ENCODE measurements at places on chromosomes 7 and 10.

- ATAC-seq: no peak
Observed at GRCh38 chr7:142720986-142721385, 28.3 kb upstream of the PRSS1 start.

- no peak for ATAC-seq
Observed at GRCh38 chr7:148584154-148584827, 6.3 kb upstream of the C7orf33 start.

- no peak for ATAC-seq
Observed at GRCh38 chr7:12314199-12314598, 89.5 kb downstream of the VWDE start.

GRCh38 chr7:112157072-112157471 is 49.1 kb downstream of the DOCK4 start:
- ATAC-seq: no peak

GRCh38 chr10:34116681-34117271 is 698.3 kb downstream of the PARD3 start:
- ATAC-seq: no peak

DNA sequence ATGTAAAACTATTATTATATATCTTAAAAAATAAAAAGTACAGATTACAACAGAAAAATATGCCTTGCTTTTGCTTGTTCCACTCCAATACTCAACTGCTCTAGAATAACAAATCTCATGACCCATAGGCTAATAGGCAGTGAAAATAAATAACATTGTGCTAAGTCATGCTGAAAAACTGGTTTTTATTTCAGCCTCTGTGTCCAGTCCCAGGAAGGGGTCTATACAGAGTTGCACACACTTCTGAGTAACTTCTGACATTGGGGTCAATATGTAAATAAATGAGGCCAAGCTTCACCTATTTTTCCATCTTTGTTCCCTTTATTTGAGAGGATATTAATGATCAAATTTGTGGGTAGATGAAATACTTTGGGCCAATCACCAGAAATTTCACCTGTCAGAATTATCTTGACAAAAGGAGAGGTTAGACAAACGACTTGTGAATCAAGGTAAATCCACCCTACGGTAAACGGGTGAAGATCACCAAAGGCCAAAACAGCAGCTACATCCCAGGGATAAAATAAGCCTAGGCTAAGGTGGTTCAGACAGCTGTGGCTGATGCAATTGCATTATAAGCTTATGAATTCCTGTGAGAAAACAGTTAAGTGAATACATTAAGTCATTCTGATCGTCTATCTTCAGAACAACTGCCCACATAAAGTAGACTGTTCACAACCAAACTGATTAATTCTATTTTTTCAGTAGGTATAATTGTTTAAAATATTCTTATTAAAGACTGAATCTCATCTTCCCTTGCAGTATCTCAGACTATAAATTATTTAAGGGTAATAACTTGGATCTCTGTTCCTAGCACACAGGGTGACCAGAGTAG is 87.5 kb downstream of the UBE2H start:
- ATAC-seq: peak; percentile 38

GRCh38 chr10:49281461-49281860 is 17.5 kb upstream of the C10orf71 start:
- no peak for ATAC-seq

- no peak for ATAC-seq
Observed at GRCh38 chr7:13802651-13803050, 186.8 kb downstream of the ETV1 start.

GRCh38 chr10:49628599-49628998 is 14.8 kb downstream of the CHAT start:
- ATAC-seq: no peak

- no peak for ATAC-seq
Observed at GRCh38 chr10:35015843-35016408, 74.2 kb downstream of the CUL2 start.

GRCh38 chr7:148912758-148913541 is 28.9 kb upstream of the EZH2 start:
- ATAC-seq: no peak

GRCh38 chr7:7972922-7973594 is 4.5 kb downstream of the GLCCI1 start:
- no peak for ATAC-seq

- peak; percentile 44 for ATAC-seq
Observed at GRCh38 chr10:121974019-121974534, 940 bp downstream of the NSMCE4A start.

DNA sequence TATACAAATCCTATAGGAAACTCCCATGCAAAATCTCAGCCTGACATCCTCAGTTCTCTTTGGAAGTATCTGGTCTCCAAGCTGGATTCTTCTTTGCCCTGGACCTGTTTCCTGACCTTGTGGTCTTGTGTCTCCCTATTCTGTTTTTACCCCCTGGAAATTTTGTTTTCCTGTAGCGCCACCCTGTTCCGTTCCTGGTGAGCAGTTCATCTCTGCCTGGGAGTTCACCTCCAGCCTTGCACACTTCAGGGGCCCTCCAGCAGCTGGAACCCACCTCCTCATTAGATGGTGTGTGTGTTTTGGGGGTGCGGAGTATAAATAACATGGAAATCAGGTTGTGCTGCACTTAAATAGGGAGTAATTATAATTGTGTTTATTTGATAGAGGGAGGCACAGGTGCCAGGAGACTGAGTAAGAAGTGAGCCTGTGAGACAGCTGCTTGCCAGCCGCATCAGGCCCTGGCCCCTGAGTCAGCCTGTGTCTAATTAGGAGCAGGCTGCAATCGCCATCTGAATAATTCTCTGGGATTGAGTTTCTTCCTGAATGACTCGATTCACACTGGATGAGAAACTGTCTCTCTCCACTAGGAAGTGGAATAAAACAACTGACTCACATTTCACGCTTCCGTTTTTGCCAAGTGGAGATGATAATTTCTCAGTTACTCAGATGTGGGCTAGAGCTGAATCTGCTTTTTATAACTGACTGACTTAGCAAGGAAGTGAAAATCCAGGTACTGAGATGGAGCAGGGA is 69.4 kb upstream of the HECTD2 start:
- ATAC-seq: peak; percentile 90

DNA sequence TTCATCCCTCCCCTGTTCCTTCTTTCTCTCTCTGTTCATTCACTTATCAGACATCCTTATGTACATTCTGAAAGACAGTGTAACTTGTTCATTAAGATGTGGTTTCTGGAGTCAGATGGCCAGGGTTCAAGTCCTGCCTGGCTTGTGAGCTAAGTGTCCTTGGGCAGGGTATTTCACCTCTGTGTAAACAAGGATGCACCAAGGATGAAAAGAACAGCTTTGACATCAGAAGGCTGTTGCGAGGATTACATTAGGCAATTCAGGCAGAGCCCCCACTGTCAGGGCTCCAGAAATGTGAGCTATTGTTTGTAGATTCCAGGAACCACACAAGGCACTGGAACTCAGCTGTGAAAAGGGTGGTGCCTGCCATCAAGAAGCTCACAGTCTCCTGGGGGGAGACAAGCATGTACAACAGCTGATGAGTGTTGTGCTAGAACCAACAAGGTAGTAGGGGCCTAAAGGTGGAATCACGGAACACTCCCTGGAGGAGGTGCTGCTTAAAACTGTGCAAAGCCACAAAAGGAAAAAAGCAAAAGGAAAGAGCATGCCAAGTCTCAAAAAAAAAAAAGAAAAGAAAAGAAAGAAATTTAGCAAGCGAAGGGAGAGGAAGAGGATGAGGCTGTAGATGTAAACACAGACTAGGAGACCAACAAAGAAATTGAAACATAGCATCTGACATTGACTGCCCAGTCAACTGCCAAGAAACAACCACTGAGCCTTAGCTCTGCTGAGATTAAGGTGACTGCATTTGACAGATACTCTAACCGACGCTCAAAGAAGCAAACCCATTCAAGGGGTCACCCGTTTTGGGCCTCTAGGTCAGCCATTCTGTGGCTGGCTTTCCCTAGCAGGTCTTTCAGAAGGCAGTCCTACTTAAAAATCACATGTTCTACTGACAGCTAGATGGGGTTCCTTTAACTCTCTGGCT is 12.5 kb downstream of the PDLIM1 start:
- ATAC-seq: no peak

DNA sequence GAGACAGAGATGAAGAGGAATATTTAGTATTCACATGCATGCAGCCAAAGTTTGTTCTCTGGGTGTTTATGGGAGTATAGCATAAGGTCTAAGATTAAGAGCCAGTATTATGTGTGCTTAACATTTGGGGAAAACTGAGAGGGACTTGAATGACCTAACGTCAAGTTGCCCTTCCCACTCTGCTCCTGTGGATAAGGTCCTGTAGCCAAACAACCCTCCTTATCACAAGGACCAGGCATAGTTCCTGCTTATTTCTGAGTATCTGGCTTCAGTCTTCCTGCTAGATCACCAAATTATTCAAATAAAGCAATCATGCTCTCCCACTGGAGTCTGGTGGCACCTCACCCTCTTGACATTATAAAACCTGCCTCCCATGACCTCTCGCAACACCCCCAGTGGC is 137.9 kb upstream of the SEMA3E start:
- ATAC-seq: no peak
